Stimulated activated CD8-positive, alpha-beta memory T cell treated with anti-CD3 and anti-CD28 coated beads, Interleukin-2, amount 100 ng/mL, for 1 hour (primary cell): ENCODE measurements at places on chromosomes 4 and X.

DNA sequence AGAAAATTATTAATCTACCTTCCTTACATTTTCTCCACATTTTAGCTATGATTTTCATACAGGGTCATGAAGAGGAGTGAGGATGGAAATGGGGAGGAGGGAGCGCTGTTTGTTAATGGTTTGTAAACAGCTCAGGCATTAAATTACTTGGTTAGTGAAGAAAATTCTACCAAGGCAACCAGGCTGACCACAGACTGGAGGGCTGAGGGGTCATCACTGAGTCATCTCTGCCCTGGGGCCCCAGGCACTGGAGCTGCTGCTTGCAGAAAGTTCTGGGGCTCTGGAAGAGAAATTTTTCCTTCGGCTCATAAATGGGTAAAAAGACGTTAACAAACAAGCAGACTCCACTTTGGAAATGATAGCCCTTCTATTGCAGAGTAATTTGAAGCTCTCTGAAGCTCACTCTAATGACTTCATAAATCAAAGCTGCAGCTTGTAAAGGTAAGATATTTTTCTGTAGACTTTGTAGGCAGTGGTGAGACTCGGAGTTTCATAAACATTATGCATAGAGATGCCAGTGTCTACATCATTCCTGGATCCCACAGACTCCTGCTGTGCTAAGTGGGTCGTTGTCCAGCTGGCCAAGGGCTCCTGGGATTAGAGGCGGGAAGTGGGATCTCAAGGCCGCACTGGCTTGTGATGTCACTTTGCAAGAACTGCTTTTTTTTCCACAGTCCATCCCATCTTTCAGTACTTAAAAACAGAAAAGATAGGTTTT, 159.6 kb downstream of the PTTG2 start:
- no peak for DNase-seq

GRCh38 chr4:183244506-183244905, 75.6 kb downstream of the CLDN22 start:
- DNase-seq = no peak

- no peak for DNase-seq
These were observed 206.1 kb upstream of the KLF8 start for GRCh38 chrX:56025872-56026571.

GRCh38 chr4:31104043-31104442, 383.9 kb downstream of the PCDH7 start:
- DNase-seq = no peak

GRCh38 chr4:37970702-37971101, 10.5 kb downstream of the PTTG2 start:
- DNase-seq = no peak

GRCh38 chr4:53120778-53121177, 245.1 kb downstream of the SCFD2 start:
- DNase-seq = no peak

GRCh38 chr4:71380788-71381187, 42.0 kb downstream of the SLC4A4 start:
- DNase-seq = no peak

DNA sequence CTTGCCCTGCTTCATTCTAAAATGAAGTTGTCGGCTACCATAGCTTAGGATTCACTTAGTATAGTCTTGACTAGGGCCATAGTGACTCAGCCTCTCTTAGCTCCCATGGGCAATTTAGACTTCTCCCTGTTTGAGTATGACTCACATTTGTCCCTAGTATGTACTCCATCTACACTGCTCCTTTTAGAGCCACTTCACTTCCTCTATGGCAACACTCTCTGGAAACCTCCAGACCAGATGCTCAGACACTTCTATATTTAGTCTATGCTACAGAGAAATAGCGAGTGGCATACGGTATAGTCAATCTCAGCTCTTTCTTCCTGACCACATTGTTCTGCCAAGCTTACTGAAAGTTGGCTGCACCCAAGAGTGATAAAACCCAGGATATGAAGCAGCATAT, 11.2 kb downstream of the MEPE start:
- DNase-seq = no peak

- DNase-seq = no peak
These were observed 111.8 kb upstream of the H2AZ1 start for GRCh38 chr4:100061835-100062234.

GRCh38 chr4:102598762-102599374, 97.7 kb downstream of the NFKB1 start:
- DNase-seq = no peak

DNA sequence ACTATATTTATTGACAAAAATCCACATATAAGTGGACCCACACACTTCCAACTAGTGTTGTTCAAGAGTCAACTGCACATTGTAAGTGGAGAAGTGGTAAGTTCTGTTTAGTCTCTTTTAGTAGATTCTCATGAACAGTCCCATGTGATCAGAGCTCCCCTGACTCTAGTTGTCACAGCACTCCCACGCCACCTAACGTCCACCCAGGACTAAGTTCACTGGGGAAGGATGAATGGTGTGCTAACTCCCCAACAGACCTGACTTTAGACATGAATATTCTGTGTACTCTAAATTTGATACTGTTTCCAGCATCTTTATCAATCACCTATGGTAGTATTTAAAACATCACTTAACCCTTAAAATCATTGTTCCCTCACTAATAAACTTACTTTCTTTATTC, 59.8 kb downstream of the PACRGL start:
- DNase-seq = no peak

DNA sequence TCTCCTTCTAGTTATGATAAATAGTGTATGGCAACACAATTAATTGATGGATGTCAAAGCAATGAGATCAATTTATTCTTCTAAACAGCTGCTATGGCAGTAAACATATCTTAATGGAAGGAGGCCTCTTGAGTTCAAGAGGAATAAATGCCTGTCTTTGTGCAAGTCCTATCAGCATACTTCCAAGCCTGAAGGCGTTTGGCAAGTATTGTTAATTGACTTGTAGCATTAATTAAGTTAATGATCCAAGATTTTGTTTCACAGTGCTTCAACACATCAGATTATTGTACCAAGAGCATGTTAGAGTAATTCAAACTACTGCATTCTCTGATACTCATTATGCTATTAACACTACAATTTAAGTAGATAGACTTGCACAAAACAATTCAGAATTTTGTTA, 144.8 kb downstream of the FAT4 start:
- DNase-seq = no peak

GRCh38 chr4:145881576-145881975, 57.0 kb downstream of the ZNF827 start:
- DNase-seq = no peak

DNA sequence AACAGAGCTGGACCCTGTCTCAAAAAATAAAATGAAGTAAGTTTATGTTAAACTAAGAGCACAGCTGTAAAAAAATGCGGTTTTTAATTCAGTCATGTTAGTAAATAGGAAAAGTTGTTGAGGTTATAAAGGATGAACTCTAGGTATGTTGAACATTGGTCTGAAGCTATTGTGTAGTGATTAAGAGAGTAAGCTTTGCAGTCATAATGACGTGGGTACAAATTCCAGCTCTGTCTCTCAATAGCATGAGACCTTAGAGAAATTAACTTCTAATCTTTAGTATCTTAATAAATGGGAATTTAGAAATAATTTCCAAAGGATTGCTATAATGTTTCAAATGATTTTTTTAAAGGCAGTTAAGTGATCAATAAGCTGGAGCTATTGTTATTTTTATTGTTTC, 2.9 kb upstream of the YTHDC1 start:
- DNase-seq = no peak

- no peak for DNase-seq
These were observed 117.0 kb upstream of the TEX13C start for GRCh38 chrX:125202591-125203248.

DNA sequence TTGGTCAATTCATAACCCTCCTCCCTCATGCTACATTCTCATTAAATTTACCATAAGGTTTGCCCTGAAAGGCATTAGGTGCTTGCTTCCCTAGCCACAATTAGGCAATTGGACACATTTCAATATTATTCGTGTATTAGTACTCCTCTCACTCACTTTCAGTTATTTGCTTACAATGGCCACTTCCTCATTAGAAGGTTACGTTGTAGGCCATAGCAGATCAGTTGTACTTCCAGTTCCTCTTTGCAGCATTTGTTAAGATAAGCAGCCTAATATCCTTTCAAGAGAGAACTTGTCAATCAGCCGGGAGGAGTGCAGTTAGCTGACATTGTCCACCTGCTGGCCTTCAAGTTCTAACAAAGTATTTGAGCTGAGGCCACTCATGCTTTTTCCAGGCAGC, 1017.2 kb downstream of the PCDH7 start:
- no peak for DNase-seq

DNA sequence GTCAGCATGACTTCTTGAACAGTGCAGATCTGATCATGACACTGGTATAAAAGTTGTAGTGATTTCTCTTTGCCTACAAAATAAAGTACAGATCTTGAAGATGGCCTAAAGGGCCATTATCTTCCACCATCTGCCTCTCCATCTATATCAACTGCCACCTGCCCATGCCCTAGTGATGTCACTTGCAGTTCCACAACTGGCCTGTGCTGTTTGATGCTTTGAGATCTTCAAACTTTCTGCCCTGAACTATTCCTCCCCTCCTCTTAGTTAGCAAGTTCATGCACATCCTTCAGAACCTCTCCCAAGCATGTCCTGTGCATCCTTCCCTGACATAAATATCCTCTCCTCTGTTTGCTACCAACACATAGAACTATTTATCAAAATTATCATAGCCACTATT, 217.0 kb downstream of the SOWAHB start:
- no peak for DNase-seq

DNA sequence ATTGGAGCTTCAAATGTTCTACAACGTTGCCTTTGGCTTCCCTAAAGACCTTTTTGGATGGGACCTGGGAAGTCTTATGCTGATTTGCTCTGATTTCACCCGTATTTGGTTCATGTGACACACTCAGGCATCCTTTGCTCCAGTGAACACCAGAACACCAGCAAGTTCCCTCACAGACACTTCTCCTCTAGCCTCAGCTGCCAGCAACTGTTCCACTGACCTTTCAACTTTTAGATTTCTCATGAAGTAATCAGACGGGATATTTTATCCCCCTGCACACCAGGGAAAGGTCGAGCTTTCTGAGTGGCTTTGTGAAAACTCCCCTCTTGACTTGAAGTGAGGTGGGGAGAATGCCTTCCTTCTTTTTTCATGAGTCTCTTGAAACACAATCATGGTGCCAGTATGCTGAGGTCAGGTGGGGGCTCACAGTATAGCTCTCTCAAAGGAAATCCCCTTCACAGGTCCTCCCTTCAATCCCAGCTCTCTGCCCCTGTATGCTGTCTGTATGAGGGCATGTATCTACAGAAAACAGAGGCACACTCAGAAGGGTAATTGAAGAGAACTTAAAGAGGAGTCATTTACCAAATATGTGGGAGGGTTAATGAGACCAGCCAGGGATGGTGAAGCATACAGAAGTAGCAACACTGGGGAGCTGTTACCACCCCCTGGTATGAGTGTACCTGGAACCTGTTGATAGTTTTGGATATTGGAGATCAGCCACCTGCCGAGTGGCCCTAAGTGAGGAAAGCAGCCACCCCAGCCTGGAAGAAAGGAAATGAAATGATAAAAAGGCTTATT, 62.7 kb downstream of the FGFBP1 start:
- no peak for DNase-seq

- no peak for DNase-seq
These were observed 922.1 kb upstream of the SLIT2 start for GRCh38 chr4:19329631-19330030.

DNA sequence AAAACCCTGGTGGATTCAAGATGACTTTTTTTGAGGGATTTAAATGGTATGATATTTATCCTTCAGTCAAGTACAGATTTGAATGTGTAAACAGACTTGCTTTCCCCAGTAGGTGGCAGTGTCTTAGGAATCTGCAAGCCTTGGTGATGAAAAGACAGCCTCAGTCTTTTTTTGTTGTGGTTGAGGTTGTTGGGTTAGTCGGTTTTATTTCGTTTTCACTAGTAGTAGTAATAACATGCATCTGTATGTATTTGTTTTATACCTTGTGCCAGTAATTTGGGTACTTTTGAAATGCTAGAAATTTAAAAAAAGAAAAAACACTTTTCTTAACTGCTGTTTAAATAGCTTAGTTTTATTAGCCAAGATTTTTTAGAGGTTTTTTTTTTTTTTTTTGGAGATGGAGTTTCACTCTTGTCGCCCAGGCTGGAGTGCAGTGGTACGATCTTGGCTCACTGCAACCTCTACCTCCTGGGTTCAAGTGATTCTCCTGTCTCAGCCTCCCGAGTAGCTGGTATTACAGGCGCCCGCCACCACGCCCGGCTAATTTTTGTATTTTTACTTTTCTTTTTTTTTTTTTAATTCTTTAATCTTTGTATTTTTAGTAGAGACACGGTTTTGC, 39.2 kb downstream of the COPS4 start:
- no peak for DNase-seq

GRCh38 chrX:149504226-149504914, 736 bp downstream of the IDS start:
- DNase-seq = peak; percentile 24

DNA sequence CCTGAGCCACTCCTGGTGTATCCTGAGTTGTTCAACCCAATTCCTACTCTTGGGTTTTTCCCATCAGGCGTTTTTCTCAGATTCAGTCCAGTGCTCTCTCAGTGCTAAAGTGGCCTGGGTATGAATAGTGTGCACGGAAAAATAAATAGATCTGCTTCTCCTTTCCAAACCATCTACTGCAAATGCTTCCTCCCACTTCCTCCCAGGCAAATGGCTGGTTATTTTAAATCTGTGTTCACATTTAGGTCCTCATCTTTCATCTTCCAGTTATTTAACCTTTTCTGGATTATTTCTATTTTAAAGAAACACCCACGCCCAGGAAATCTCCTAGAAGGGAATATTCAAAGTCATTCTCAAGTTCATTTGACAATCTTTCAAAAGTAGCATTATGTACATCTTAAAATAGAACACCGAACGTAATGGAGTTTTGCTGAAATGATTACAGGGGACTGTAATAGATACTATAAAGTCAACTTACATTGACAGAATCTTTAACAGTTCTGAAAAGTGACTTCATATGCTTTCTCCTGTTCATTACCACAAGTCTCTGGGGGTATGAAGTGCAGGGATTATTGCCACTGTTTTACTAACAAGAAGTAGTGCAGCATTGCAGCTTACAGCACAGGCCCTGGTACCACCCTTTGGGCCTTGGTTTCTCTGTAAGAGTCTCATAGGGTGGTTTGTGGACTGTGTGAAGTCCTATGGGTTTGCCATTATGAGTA, 66.3 kb downstream of the MED28 start:
- no peak for DNase-seq

- no peak for DNase-seq
These were observed 1.9 kb downstream of the FRMD7 start for GRCh38 chrX:132125906-132126305.

- DNase-seq = no peak
These were observed 673.9 kb downstream of the SH3BGRL start for GRCh38 chrX:81875800-81876199.

GRCh38 chrX:24398766-24399165, 38.3 kb downstream of the SUPT20HL1 start:
- DNase-seq = no peak
